Heart left ventricle (tissue), 16 donors: ENCODE measurements at places on chromosomes 13 and 19. TPM values are rescaled to one million over a fixed set of nuclear protein-coding genes. Genes with fewer than 3 reads are reported as not detected.
A peak's percentile ranks its signal among the peaks of the same experiment; 100 is the strongest.

DNA sequence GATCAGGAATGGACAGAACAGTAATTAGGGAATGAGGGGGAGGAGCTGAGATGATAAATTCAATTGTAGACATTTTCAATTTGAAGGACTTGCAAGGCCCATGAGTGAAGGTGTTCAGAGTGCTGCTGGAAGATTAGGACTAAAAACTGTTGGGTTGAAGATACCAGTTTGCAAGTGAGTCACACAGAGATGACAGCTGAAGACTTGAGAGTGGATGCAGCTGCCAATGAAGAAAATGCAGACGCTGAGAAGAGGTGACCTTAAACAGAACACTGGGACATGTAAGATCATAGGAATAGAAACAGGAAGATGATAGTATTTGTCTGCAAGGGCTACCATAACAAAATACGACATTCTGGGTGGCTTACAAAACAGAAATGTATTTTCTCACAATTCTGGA is 1716.5 kb upstream of the SLC10A2 start:
- no peak overlapping the region for H3K27ac ChIP-seq
- no peak for DNase-seq
- no peaks in the 10 kb centered on the region for H3K27me3 ChIP-seq
- H3K4me3 ChIP-seq: no peak overlapping the region
- H3K4me1 ChIP-seq: no peaks in the 10 kb centered on the region

- peak; percentile 6 for DNase-seq
- no peaks in the 10 kb centered on the region for H3K27me3 ChIP-seq
- H3K27ac ChIP-seq: no peak overlapping the region
- peaks cover 32% of the 10 kb centered on the region for H3K36me3 ChIP-seq
Measured at GRCh38 chr19:15419413-15420025, 731 bp upstream of the AKAP8L start.

DNA sequence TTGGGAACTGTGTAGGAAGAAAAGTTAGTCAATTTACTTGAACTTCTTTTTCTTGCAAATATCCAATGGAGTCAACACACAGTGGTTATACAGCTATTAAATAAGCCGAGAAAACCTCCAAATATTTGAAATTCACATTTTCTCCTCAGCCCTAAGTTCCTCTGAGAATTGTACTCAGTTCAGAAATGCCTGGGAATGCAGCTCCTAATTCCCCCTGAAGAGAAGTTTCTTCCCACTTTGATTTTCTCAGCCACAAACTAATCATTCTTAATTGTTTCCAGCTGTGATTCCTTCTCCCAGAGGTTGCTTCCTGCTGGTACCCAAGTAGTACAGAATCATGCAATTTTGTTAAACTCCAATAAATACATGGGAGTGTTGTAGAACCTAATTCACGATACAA is 246.1 kb upstream of the MIR17HG start:
- DNase-seq: no peak
- no peaks in the 10 kb centered on the region for H3K27me3 ChIP-seq
- no peak overlapping the region for H3K27ac ChIP-seq
- no peak overlapping the region for H3K4me3 ChIP-seq
- H3K4me1 ChIP-seq: no peaks in the 10 kb centered on the region

- no peak overlapping the region for H3K27ac ChIP-seq
- DNase-seq: no peak
- no peaks in the 10 kb centered on the region for H3K27me3 ChIP-seq
Measured at GRCh38 chr19:38457202-38457601, 23.7 kb downstream of the RYR1 start.

- DNase-seq: no peak
- H3K27ac ChIP-seq: no peak overlapping the region
- no peaks in the 10 kb centered on the region for H3K4me1 ChIP-seq
- no peaks in the 10 kb centered on the region for H3K36me3 ChIP-seq
Measured at GRCh38 chr13:40026741-40027140, 371.3 kb downstream of the COG6 start.

Gene MAN2B1
- polyA plus RNA-seq: 18.6 TPM
